ENCODE measurements at places on chromosomes 6 and 20.

DNA sequence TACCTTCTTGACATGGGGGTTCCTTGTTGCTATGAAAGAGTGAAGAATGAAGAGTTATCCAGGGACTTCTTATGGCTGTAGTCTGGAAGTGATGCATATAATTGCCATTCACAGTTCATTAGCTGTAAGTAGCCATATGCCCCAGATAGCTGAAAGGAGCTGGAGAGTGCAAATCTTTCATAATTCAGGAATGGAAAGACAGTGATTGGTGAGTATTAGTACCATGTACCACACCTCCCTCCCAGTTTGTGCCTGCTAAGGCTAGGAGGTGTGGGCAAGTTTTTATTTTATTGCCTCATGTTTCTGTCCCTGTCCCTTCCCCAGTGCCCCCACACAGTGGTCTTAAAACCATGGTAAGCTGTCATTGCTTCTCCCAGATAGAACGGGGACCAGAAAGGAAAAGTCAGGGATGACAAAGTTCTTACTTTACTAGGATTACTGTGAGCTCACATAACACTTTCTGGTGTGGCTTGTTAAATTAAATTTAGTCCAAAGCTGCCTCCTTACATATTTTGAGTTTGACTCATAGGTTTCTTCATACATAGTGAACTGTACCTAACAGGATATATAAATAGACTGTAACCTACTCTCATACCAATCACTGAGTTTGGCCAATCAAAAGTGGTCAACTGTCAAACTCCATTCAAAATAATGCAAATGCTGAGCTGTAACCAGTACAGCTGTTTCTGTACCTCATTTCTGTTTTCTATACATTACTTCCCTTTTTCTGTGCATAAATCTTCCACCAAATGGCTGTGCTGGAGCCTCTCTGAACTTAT lies 119.4 kb downstream of the RFPL4B start:
- DNase-seq: peak; percentile 81

DNA sequence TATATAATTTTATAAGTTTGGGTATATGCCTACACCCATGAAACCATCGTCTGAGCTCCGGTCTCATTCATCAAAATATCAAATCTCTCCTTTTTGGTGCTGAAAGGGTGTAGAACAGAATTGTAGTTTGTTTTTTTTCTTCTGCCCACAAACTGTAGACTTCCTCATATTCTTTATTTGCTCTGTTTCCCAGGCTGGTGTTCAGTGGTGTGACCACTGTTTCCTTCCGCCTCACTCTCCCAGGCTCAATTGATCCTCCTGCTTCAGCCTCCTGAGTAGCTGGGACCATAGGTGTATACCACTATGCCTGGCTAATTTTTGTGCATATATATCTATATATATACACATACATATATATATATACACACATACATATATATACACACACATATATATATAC lies 139.6 kb upstream of the HCRTR2 start:
- no peak for DNase-seq

- DNase-seq: no peak
Observed at GRCh38 chr6:71855406-71855805, 30.9 kb upstream of the RIMS1 start.

DNA sequence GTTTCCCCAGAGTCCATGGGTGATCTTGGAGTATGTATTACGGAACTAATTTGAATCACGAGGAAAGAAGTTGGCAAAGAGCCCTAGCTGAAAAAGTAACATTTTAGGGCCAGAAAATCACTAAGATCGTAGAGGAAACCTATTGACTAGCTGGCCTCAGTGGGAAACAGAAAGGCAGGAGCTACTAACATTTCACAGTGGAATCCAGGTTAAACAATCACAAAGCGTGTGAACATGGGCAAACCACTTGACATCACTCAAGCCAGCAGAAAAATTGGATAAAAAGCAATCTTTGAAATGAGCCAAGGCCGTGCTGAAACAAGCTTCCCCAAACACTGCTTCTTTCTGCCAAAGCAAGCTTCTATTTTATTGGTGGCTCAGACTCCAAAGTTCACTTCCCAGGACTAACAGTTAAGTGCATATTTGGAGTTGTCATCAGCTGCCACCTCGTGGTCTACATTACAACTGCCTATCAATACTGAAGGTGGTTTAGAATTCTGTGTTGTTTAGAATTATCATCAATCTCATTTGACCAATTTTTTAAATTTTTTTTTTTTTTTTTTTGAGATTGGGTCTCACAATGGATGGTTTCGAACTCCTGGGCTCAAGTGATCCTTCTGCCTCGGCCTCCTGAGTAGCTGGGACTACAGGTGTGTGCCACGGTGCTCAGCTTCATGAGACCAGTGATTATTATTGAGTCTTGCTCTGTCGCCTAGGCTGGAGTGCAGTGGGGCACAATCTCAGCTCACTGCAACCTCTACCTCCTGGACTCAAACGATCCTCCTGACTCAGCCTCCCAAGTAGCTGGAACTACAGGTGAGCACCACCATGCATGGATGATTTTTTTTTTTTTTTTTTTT lies 10.6 kb downstream of the RPS10 start:
- peak; percentile 53 for DNase-seq

DNA sequence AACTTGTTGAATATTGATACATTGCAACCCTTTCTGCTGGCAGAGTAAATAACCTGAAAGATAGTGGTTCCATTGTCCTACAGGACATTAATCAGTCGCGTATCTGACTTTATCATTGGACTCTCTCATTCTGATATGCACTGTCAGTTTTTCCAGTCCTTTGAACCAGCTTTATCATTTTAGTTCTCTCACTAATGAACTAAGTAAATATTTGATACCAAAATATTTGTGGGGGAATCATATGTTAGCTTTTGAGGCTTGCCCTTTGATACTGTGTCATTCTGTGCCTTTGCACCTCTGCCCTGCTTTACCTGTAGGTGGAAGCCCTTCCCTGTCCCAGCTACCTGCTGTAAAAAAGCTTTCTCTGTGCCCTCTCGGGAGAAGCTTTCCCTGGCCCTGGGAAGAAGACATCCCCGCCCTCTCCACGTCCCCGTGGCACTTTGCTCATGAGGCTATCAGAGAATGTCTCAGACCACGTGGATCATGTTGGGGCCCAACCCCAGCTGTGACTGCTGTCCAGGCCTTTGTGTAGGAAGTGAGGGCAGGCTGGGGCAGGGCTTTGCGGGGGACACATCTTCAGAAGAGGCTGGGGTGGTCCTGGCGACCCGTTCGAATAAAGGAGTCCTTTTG lies 117.8 kb upstream of the NXT1 start:
- DNase-seq: no peak

- no peak for DNase-seq
Observed at GRCh38 chr6:93684339-93684738, 265.0 kb upstream of the EPHA7 start.

- no peak for DNase-seq
Observed at GRCh38 chr6:32835167-32835893, 3.2 kb downstream of the TAP2 start.
